ENCODE measurements at places on chromosomes 6 and 20.

- DNase-seq = no peak
These were observed 37.2 kb downstream of the SNAP25 start for GRCh38 chr20:10255846-10256245.

- DNase-seq = no peak
These were observed 200.7 kb upstream of the THBS2 start for GRCh38 chr6:169454204-169454871.

GRCh38 chr20:48791014-48791413, 36.8 kb downstream of the PREX1 start:
- DNase-seq = no peak

GRCh38 chr20:1505361-1505760, 14.1 kb upstream of the SIRPB2 start:
- no peak for DNase-seq

DNA sequence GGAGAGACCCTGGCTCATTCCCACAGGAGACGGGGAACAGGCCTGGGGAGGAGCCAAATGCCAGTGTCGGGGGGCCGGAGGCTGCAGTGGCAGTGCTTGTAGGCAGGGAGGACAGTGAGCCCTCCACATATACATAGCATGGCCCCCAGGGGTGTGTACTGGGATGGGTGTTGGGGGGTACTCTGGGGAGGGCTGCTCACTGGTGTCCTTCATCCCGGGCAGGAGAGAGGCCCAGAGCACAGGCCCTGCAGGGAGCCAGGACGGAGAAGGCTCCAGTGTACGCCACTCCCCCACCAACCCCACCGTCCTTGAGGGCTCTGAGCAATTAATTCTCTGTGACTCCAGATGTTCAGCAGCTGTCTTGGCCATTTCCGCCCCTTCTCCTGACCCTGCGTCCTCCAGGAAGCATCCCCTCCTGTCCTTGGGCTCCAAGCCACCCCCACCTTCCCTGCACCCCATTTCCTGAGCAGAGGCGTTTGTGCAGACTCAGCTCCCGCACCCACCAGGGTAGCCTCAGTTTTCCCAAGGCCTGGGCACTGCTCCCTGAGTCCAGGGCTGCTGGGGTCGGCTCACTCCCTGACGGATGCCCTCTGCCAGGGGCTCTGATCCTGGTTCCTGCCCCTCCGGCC, 3.4 kb upstream of the ABHD16B start:
- DNase-seq = no peak

DNA sequence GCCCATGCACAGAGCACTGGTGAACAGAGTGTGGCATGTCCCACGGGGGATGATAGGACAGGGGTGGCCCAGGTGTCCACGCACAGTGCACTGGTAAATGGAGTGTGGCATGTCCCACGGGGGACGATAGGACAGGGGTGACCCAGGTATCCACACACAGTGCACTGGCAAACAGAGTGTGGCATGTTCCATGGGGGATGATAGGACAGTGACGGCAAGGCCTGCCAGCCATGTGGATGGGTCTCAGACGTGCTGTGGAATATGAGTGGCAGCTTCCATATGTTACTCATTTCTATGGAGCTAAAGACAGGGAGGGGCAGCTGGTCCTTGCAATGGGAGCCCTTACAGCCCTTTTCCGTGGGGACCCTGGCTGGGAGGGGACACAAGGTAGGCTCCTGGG, 168.7 kb downstream of the CDH4 start:
- DNase-seq = no peak

DNA sequence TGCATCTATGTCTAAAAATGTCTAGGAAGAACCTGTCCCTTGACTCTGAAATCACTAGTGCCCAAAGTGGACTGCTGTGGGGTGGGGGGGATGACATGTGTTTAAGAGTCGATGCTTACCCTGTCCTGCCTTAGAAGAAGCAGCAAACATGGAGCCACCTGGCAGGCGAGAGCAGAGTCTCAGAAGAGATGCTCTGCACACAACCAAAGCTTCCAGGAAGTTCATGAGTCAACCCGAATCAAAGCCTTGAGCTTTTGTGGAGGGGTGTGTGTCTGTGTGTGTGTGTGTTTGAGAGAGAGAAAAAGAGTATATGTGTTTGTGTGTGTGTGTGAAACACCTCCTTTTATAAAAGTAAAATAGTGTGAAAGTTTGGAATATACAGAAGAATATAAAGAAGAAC, 269.9 kb downstream of the ALDH8A1 start:
- DNase-seq = no peak

DNA sequence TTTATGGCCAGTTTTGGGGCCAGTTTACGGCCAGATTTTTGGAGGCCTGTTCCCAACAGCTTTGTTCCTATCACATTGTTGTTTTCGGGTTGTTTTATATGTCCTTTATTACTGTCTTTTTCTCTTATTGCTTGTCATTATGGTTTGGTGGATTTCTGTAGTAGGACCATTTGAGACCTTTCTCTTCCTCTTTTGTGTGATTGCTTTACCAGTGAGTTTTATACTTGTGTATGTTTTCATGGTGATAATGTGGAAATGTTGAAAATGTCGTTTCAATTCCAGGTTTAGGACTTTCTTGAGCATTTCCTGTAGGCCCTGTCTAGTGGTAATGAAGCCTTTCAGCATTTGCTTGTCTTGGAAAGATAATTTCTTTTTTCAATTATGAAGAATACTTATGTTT, 17.8 kb downstream of the HLA-B start:
- DNase-seq = no peak

- no peak for DNase-seq
These were observed 85.3 kb downstream of the SYCP2 start for GRCh38 chr20:59848182-59848581.

DNA sequence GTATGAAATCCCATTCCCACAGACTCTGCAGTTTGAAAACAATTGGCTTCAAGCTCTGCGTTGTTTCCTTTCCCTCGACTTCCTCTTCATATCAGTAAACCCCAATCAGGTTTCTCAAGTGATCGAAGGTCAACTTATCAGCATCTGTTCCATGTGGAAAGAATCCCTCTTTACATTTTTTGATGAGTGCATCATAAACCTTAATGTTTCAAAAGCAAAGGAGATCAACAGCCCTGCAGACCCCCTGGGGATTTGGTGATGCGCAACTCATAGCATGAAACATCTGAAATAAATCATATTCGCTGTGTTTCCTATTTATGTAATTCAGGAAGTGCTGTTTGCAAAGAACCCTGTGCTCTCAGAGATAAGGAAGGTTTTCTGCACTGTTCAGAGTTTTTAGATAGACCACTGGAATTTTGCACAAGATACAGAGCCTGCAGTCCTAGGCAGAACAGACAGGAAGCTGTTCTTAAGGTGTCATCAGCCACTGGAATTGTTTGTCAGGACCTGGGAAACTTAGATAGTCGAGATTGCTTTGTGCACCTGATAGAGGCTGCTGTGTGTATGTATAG, 216.0 kb downstream of the HIVEP2 start:
- no peak for DNase-seq

DNA sequence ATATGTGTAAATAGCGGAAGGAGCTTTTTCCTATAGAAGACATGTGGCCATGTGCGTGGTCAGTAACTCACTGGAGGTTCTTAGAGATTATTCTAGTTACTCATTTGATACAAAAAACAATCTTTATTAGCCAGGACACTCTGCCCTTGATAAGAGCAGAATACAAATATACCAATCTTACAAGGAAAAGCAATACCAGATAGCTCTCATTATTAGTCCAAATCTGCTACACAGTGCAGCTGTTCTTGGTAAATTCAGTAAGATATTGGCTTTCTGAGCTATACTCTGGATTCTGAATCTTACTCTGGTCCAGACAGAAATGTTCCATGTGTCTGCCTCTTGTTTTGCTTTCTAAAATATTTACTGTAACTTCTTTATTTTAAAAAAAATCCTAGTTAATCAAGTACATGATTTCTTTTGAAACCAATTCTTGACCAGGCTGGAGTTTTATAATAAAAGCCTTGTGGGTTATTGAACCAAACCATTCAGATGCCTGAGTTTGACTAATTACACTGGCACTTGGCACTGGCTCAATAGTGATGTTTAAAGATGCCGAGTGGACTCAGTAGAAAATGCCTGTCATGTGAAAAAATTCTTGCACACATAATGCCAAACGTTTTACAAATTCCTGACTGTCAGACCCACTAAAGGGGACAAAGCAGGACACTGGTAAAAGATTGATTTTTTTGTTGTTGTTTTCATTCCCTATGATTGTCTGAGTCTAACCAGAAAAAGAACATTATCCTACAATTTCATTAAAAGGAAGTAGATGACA, 242.8 kb upstream of the TCF21 start:
- DNase-seq = no peak

DNA sequence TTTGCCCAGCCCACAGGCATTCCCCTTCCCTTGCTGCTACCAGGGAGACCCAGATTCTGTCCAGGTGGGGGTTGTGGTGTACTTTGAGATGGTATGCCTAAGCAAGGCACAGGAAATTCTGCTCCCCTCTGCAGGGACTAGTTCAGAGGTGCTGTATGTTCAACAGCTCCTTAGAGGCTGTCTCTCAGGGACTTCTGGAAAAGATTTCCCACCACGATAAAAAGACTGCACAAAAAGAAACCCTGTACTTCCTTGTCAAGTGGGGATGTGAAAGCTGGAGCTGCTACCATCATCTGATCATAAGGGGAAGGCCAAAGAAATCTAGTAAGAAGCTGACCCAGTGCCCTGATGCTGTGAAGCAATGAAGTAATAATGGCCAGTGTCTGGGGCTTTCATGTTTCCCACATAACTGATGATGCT, 51.5 kb upstream of the SMIM29 start:
- no peak for DNase-seq

DNA sequence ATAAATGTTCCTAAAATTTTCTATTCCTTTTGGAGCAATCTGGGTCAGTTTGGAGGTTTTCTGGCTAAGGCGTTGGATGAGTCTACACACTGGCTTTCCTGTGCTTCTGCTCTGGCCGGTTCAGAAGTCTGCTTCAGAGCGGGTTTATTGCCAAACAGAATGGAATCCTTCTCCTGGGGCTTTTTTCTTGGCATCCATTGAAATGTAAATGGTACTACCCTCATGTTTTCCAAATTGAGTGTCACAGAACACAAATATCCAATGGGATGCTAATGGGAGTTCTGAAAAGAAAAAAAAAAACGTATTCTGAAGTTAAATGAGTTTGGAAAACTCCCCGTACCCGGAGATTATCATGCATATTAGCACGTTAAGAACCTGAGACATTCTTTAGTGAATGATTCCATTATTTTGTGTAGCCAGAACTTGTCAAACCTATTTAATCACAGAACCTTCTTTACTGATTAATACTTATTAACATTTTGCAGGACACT, 930.3 kb downstream of the QKI start:
- no peak for DNase-seq

- no peak for DNase-seq
These were observed 24.0 kb downstream of the JAG1 start for GRCh38 chr20:10649797-10650160.

DNA sequence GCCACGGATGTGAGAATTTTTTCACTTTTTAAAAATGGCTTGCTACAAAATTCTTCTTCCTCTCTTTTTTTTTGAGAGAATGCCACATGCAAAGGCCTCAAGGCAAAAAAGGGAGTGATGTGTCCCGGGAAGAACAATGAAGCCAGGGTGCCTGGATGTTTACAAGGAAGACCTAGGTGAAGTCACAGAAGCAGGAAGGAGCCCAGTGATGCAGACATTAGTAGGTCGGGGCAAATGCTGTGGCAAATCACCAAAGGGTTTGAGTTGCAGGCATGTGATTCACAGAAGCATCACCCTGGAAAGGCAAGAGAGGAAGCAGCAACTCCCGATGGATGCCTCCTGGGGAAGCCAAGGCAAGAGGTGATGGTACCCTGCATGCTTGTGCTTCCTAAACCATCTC, 46.8 kb downstream of the FARS2 start:
- no peak for DNase-seq

DNA sequence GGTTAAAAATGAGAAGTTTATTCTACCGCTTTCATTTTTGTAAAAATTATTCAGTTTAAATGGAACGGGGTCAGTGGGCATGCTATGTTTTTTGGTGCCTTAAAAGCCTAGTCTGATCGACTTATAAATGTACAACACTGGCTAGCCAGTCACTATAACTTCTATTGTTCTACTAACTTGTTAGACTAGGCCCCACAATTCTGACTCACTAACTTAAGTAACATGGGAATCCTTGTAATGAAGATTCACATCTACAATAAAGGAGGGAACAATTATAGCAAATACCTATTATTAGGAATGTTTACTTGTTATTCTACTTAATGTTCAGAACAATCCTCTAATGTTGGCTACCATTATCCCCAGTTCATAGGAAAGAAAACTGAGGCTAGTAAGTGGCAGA, 28.5 kb downstream of the REPS1 start:
- no peak for DNase-seq

- DNase-seq = no peak
These were observed at the start of gene SPO11 for GRCh38 chr20:57329608-57330221. TSS of gene SPO11 (plus strand) at chr20:57329803. CDS start at chr20:57329868, 65 bp downstream.

DNA sequence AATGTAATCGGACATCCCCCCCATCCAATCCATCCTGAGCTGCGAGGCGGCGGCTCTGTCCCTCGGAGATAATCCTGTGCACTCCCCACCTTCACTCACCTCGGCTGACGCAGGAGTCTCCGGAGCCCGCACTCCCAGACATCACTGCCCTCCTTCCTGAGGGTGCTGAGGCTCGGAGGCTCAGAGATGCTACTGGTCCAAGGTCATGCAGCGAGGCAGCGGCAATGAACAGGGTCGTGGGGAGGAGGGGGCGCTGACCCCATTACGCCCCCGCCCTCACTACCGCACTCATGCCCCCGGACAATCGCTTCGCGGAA, 485 bp downstream of the ADISSP start:
- DNase-seq = peak; percentile 75

DNA sequence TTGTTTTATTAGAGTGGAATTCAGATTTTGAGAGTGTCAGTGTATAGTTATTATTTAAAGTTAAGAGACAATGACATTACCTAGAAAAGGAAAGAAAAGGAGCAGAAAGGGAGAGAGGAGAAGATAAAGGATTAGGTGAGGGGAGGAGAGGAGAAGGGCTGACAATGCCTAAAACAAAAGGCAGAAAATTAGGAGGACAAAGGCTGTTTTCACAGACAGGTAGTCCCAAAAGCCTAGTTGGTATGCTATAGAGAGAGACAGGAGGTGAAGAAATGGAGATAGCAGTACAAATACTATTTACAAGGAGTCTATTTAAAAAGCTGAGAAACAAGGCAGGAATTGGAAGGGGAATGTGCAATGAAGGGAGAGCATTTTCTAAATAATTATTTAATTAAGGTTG, 409.4 kb upstream of the ADGRB3 start:
- no peak for DNase-seq

DNA sequence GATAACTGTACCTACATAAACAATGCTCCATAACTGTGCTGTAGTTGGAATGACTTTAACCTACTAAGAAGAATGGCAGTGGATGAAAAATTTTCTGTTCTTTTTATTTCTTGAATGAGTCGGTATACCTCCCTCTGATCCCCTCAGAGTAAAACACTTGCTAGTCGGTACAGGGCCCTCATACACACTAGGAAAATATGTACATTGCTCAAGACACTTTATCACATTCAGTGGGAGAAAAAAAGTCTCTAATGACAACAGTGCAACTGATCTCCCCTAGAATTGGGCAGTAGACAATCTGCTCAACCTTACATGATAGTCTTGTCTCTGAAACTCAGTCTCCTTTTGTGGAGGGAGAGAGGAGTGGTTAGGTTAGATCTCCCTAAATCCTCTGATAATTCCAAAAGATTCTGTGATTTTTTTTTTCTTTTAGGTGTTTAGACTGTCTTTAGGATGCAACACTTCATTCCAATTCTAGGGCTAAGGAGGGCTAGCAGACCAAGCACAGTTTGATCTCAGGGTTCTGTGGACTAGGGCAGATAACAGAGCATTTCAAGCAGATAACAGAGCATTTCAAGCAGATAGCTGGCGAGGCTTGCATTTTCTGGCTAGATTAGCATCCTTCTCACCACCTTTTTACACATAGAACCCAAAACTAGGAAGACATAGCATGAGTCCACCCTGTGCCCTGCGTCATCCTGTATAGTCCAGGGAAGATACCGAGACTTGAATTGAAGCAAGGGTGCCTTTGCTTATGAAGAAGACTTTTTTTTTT, 100.3 kb upstream of the TNFAIP3 start:
- DNase-seq = no peak

Data from hematopoietic multipotent progenitor cell treated with erythropoietin and hydrocortisone succinate and interleukin-3 and kit ligand, for 15 days (in vitro differentiated cells).